Neural crest cell (in vitro differentiated cells): ENCODE measurements at places on chromosomes 1 and 21. TPM values are rescaled to one million over a fixed set of nuclear protein-coding genes. Genes with fewer than 3 reads are reported as not detected.

DNA sequence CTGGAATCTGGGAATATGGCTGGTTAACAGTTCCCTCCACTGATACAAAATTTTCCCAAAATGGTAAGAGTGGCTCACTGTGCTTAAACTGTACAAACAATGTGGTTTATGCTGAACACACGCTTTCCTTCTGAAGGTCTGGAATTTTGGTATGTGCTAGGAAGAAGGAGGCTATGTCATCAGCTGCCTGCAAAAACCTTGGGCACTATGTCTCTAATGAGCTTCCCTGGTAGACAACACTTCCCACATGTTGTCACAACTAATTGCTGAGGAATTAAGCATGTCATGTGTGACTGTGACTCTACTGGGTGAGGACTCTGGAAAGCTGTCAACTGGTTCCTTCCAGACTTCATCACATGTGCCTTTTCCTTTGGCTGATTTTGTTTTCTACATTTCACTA, 29.2 kb downstream of the IPP start:
- peaks cover 9% of the 10 kb centered on the region for H3K36me3 ChIP-seq
- no peak overlapping the region for H3K4me3 ChIP-seq

RNU5D-1 gene
- total RNA-seq: not detected in 2 replicates

NASP gene
- total RNA-seq: 455 and 466 TPM in 2 replicates

OLIG2 gene
- 5.4 TPM in 2 replicates for total RNA-seq

ADORA3 gene
- not detected in 2 replicates for total RNA-seq

OPRD1 gene
- total RNA-seq: 2.8 and 3.9 TPM in 2 replicates
